ENCODE measurements at places on chromosomes 3 and 15. TPM values are rescaled to one million over a fixed set of nuclear protein-coding genes. Genes with fewer than 3 reads are reported as not detected.

STRIT1 gene
- polyA plus RNA-seq, result not detected

GOLGA6L7 gene
- polyA plus RNA-seq, result 0.58 TPM

DUOXA2 gene
- polyA plus RNA-seq, result not detected

EPM2AIP1 gene
- 37.3 TPM for polyA plus RNA-seq

TMEM108 gene
- polyA plus RNA-seq, result 32.9 TPM

GOLGA6D gene
- 0.14 TPM for polyA plus RNA-seq

PIF1 gene
- 9.0 TPM for polyA plus RNA-seq

RPSA gene
- polyA plus RNA-seq, result 1,704 TPM

PRKAR2A gene
- polyA plus RNA-seq, result 36.9 TPM

BCL2A1 gene
- polyA plus RNA-seq, result 0.80 TPM

LRRN1 gene
- polyA plus RNA-seq, result 22.8 TPM

SEMA6D gene
- polyA plus RNA-seq, result 40.8 TPM

- DNase-seq, result no peak
These were observed 1.9 kb downstream of the PCLAF start for GRCh38 chr15:64379216-64379960.

GRCh38 chr3:127747751-127748521, 74.4 kb downstream of the MGLL start:
- DNase-seq, result no peak

GRCh38 chr3:38479431-38480092, 16.6 kb upstream of the EXOG start:
- DNase-seq, result peak; percentile 52

- DNase-seq, result no peak
These were observed 19.1 kb upstream of the FSIP1 start for GRCh38 chr15:39801641-39802309.

GRCh38 chr3:41198526-41198925, 779 bp upstream of the CTNNB1 start:
- no peak for DNase-seq

DNA sequence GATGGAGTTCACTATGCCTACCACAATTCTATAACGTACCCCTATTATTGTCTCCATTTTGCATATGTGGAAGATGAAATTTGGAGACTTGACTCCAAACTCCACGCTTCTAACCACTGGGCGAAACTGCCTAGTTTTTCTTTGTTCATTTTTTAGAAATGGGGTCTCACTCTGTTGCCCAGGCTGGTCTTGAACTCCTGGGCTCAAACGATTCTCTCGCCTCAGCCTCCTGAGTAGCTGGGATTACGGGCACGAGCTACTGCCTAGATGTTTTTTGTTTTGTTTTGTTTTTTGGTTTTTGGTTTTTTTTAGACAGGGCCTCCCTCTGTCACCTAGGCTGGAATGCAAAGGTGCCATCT, 584 bp upstream of the RPL32 start:
- DNase-seq, result no peak

DNA sequence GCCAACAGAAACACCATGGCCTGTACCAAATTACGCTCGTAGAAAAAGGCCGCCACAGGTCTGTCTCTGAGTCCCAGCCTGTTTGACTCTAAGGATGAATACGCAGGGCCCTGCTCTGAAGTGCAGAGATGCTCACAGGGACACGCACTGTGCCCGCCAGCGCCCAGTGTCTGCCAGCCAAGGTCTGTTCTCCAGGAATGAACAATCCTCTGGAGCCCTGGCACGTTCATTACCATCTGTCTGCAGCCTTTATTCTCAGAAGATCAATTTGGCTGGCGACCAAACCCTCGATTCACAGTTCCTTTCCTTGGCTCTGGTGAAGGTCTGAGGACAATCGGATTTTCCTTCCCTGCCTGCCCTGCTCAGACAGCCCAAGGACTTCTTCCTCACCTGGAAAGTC, 66.3 kb downstream of the NIPA2 start:
- DNase-seq, result no peak

- DNase-seq, result no peak
These were observed 98.6 kb downstream of the TCF12 start for GRCh38 chr15:57017024-57017423.

GRCh38 chr3:74049444-74049843, 424.7 kb upstream of the PDZRN3 start:
- DNase-seq, result no peak

- no peak for DNase-seq
These were observed 15.9 kb upstream of the GLCE start for GRCh38 chr15:69144530-69144929.

GRCh38 chr15:66588537-66588936, 22.7 kb upstream of the LCTL start:
- no peak for DNase-seq

DNA sequence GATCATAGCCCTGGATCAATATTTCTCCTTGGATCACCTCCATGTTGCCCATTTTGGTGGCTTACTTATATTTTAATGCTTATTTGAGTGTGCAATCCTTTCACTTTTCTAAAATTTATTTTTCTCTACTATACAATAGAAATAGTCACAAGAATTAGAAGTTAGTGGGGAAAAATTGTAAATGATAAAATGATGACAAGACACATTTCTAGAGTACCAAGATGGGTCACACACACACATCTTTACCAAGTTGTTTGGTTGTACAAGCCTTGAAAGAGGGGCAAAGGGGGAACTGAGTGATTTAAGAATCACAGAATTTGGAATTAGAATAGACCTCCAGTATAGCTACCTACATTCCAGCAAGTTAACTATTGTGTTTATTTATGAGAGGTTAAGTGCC, 545.8 kb downstream of the RBMS3 start:
- DNase-seq, result no peak

- peak; percentile 42 for DNase-seq
These were observed 194.3 kb downstream of the BCHE start for GRCh38 chr3:165642761-165643420.

- DNase-seq, result no peak
These were observed 243.3 kb upstream of the COL8A1 start for GRCh38 chr3:99394831-99395778.

DNA sequence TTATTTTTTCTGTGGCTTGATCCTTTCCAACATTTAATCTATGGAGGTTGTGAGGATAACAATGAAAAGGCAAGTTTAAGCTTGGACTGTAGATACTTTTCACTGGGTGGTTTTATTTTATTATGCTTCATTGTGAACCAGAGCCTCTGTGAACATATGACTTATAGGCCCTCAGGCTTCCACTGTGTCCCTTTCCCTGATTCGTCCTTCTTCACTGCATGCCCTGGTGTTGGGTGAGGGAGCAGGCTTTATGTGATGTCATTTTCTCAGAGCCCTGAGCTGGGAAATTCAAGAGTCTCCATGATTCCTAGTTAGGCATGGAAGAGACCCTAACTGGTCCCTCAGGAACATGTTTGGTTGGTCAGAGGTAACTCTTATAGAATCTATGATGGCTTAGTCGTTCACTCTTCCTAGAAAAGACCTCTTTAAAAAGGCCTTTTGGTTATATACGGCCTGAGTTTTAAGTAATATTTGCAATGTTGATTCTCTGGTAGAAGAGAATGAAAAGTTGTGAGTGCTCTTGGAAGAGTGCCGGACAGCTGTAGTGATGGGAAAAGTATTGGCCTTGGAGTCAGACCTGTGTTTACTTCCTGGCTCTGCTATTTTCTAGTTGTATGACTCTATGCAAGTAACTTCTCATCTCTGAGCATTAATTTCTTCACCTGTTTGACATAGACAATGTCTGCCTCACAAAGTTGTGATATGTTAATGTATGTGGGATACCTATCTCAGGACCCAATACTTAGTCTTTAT, 168.4 kb downstream of the LPP start:
- no peak for DNase-seq

- no peak for DNase-seq
These were observed 4.8 kb downstream of the BMF start for GRCh38 chr15:40103864-40104271.

- DNase-seq, result no peak
These were observed 86.0 kb downstream of the IQCH start for GRCh38 chr15:67340630-67341029.

DNA sequence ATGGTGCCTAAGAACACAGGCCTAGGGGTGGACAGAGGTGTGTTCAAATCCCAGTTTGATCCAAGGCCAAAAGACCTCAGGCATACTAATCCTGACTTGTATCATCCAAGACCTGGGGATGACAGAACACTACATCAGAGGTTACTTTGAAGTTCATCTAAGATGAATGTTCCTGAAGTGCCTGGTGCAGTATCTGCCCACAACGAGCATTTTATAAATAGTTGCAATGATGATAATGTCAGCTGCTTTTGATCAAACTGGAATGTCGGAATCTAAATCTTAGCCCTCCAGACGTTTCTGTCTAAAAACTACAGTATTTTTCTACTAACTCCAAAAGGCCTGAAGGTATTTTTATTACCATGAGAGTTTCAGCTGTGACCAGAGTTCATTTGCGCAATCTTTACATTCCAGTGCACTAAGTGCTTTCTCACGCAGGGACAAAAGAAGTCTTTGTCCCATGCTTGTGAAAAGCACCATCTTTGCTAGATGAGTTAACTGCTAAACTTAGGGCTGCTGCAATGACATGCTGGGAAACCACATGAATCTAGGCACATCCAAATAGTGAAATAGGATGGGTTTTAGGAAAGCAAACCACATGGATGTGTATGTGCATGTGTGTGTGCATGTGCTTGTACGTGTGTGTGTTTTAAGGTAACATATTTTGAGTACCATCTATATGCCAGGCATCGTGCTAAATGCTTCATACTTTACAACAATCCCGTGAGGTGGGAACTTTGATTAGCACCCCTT, 18.1 kb downstream of the ANXA2 start:
- DNase-seq, result peak; percentile 57

DNA sequence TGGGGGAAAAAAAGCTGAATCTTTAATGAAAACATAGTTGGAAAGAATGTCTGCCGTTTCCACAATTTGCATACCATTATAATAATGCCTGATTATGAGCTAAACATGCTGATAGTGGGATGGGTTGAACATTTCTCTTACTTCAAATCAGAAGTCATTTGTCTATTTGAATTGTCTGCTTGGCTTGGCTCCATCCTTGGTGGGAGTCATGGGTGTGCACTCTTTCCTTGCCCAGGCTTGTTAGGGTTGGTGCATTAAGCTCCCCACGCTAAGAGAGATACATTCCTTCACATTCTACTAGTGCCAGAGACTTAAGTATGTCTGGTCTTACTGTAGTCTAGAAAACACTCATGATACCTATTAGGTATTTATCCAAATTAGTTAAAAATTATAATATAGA, 121.4 kb upstream of the RARB start:
- no peak for DNase-seq

DNA sequence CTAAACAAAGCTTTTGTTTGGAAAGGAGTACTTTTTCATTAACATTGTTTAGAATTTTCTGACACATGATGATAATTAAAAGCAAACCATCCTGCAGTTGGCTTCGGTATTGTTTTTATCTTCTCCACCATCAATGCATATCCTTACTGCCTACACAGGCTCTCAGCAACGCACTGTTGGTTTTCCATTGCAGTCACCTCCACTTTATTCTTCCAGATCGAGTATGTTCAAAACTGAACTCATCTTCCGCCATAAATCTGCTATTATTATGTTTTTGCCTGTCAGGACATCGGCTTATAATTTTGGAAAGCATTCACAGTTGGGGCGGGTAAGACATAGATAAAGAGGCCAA, 589 bp upstream of the SENP5 start:
- DNase-seq, result no peak

GRCh38 chr3:144930431-144930830, 958.8 kb downstream of the DIPK2A start:
- DNase-seq, result no peak

GRCh38 chr3:137199678-137200077, 241.9 kb downstream of the IL20RB start:
- DNase-seq, result no peak

DNA sequence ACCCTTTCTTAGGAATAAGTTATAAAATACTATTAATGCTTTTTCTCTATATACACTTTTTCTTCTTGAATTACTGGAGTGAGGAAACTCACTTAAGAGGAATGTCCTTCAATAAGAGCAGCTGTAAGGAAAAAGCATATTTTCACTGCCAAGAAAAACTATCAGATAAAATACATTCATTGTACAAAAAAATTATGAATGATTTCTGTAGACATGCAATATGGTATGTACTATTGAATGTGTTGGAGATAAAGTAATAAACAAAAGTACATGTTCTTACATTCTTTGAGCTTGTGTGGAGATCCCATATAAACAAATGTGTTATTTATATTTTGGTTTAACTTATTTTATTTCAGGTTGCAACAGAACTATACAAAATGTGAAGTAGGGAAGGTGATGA, 241.0 kb upstream of the ZNF717 start:
- DNase-seq, result no peak

DNA sequence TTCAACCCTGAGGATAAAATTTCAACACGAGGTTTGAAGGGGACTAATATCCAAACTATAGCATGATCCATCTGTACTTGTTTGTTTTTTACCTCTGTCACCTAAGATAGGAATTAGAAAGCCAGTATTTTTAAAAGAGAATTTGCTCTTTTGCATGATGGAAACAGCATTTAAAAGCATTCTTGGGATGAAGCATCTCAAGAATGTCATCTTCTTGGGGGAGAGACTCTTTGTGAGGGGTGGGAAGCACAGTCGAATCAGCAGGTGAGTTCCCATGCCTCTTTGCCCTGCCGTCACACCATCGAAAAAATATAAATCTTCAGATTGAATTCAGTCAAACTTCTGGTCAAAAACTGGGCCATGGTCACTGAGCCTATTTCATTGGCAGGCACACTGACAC, 55.3 kb upstream of the BCHE start:
- DNase-seq, result no peak

DNA sequence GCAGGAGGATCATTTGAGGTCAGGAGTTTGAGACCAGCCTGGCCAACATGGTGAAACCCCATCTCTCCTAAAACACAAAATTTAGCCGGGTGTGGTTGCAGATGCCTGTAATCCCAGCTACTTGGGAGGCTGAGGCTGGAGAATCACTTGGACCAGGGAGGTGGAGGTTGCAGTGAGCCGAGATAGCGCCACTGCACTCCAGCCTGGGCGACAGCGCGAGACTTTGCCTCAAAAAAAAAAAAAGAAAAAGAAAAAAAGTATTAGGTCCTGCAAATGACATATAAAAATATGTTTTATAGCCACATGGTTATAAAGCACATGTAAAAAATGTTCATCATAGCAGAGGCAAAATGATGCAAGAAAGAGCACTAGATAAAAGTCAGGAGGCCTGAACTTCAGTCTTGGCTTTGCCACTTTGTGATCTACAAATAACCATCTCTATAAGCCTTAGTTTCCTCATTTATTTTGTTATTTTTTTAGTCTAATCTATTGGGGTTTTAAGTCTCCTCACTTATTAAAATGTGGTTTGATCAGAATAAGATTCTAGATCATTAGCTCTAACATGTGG, 4.9 kb downstream of the SLC12A6 start:
- no peak for DNase-seq

GRCh38 chr3:182717216-182717615, 76.1 kb upstream of the ATP11B start:
- DNase-seq, result no peak

- DNase-seq, result no peak
These were observed 41.8 kb downstream of the HGD start for GRCh38 chr3:120640231-120640630.

DNA sequence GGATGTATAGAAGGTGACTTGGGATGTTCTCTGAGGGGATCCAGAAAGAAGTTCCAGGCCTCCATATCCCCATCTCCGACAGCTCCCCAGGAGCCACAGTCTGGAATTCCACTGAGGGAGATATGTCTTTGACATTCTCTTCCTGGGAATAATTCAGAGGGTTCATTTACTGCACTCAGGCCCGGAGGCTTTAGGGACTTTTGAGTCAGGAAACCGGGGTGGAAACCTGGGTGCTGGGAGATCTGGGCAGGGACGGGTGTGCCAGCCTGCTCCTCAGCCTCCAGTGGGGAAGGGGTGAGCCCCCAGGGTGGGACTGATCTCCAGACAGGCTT, 147.7 kb downstream of the SMAD6 start:
- no peak for DNase-seq

Measured in right lung (tissue), 10 donors.